Activated CD8-positive, alpha-beta memory T cell treated with anti-CD3 and anti-CD28 coated beads for 4 hours (primary cell): ENCODE measurements at places on chromosomes 13 and 19.

DNA sequence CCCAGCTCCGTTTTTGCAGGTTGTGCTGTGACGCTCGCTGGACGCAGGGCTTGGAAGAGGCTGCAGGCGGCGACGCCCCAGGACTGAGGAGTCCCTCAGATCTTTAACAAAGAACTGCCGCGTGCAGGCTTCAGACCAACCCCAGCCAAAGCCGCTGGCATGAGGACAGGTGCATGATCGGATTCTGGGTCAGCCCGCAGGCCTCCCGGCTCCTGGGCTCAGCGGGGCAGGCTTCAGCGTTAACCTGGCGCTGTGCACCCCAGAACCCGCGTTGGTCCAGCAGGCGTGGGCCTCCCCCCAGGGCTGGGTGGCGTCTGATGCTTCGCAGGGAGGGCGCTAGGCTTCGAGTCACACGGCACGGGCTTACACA lies 920 bp upstream of the TIMM13 start:
- no peak for DNase-seq

DNA sequence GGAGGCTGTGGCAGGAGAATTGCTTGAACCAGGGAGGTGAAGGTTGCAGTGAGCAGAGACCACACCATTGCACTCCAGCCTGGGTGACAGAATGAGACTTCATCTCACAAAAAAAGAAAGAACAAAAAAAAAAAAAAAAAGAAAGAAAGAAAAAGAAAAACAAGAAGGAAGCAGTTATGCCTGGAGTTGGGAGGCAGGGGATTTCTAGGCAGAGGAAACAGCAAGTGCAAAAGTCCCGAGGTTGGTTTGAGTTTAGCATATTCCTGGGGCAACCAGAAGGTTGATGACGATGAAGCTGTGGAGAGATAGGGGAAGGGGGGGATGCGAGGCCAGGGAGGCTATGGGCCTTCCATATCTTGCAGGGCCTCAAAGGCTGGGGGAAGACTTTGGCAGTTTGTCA lies 11.5 kb upstream of the EML2 start:
- no peak for DNase-seq

GRCh38 chr19:58079792-58080191 lies 18.2 kb downstream of the ZSCAN18 start:
- DNase-seq: no peak

- no peak for DNase-seq
Observed at GRCh38 chr19:325937-326565, 18.5 kb downstream of the MIER2 start.

- no peak for DNase-seq
Observed at GRCh38 chr13:114142137-114142550, 9.7 kb upstream of the RASA3 start.
